Right renal cortex interstitium (tissue), 3 donors: ENCODE measurements at places on chromosomes 12 and 14.

DNA sequence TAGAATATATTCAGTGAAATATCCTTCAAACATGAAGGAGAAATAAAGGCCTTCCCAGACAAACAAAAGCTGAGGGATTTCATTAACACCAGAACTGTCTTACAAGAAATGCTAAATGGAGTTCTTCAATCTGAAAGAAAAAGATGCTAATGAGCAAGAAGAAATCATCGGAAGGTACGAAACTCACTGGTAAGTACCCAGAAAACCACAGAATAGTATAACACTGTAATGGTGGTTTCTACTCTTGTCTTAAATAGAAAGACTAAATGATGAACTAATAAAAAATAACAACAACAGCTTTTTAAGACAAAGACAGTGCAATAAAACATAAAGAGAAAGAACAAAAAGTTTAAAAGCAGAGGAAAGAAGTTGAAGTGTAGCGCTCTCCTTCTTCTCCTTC lies 18.7 kb upstream of the RNF212B start:
- DNase-seq: no peak

DNA sequence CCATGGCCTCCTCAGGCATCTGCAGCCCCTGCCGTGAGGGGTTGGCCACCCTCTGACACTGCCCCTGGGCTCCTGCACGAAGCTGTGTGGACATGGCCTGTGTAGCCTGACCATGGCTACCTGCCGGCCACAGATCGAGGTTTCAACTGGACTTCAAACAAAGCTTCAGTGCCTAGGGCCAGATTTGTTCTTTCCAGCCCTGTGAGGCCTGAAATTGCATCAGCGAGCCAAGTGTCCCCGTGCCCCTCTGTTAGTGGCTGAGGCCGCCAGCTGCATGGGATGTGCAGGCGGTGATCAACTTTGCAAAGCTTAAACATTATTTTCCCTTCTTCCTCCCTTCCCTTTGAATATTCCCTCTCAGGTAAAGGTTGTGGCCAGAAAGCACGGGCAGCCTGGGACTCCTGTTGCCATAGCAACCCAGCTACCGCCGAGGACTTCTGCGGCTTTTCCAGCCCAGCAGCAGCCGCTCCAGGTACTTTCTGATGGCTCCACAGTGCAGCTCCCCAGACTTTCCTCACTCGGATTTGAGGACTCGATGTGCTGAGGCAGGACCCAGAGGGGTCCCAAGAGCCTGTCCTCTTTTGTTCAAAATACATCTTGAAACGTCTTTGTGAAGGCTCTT lies 35.8 kb downstream of the DDX51 start:
- DNase-seq: no peak

GRCh38 chr14:104746934-104747481 lies 5.9 kb upstream of the SIVA1 start:
- no peak for DNase-seq

GRCh38 chr12:14880890-14881453 lies 4.7 kb downstream of the MGP start:
- no peak for DNase-seq

DNA sequence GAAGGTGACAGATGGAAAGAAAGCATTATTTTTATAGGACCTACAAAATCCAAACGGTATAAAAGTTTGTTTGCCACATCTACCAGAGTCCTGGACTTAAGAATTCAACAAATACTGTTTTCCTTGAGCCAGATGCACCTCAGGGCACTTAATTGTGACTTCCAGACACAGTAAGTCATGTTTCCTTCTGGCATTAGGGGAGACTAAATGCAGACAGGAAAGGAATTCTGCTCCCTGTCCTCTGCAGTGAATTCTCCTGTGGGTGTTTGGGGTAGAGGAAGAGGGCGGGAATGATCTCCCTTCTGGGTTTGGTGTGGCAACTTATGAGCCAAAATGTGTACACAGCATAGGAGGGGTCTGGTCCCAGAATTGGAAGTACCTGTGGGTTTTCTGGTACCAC lies 93.9 kb upstream of the ZDHHC17 start:
- DNase-seq: no peak

DNA sequence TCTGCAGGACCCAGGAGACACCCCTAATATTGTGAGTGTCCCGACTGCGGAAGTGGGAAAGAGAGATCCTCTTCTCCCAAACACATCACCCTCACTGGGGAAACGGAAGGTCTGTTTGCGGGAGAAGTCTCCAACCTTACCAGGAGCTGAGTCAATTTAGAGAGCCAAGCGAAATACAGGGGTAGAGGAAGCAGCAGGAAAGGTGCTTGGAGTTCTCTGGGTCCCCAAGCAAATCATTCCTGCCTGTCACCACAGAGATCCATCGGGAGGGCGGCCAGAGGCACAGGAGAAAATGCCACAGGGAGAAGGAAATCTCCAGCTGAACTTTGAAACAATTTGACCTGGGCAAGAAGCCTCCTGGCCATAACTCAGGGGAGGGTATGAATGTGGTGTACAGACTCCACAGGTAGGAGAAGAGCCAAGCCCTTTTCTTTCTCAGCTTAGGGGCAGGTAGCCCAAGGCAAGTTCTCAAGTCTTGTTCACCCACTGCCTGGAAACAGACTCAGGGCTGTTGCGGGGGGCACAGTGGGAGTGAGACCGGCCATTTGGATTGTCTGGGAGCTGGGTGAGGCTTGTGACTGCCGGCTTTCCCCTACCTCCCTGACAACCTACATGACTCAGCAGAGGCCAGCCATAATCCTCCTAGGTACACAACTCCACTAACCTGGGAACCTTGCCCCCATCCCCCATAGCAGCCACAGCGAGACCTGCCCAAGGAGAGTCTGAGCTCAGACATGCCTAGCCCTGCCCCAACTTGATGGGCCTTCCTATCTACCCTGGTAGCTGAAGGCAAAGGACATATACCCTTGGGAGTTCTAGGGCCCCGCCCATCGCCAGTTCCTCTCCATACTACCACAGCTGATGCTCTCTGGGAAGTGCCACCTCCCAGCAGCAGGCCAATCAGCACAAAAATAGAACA lies 211.9 kb upstream of the ARHGAP5 start:
- no peak for DNase-seq

DNA sequence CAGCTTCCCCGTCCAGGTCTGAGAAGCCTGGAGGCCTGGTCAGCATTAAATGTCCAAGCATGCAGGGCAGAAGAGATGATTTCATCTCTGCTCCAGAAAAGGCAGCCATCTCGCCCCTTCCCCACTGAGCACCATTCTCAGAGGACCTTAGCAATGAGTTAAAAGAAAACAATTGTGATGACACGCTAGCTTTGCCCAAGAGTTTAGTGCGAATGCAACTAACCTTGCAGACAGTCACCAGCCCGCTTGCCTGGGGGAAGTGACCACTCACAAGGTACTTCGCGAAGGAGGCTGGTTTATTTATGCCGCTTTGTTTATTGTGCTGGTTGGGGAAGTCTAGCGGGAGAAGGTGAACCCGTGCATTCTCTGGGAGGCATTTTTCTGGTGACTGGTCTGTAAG lies 170.7 kb downstream of the RBM19 start:
- DNase-seq: no peak

DNA sequence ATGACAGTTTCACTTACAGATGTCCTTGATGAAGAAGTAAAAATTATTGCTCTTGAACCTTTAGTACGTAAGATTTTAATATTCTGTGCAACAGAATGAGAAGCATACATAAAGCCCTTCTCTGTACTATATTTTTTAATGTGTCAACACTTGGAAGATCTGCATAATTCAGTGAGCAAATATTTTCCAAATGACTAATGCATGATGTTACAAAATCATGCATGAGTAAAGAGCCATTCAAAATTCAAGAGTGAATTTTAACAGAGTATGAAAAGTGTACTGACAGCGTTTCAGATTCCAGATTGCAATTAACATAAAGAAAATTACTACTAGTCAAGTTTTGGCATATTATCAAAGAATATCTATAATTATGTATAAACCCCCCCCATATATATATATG lies 101.4 kb upstream of the BBS10 start:
- DNase-seq: no peak

GRCh38 chr12:57518920-57519795 lies 1.2 kb downstream of the DDIT3 start:
- DNase-seq: no peak

GRCh38 chr14:105315211-105315721 lies 718 bp downstream of the PACS2 start:
- no peak for DNase-seq

DNA sequence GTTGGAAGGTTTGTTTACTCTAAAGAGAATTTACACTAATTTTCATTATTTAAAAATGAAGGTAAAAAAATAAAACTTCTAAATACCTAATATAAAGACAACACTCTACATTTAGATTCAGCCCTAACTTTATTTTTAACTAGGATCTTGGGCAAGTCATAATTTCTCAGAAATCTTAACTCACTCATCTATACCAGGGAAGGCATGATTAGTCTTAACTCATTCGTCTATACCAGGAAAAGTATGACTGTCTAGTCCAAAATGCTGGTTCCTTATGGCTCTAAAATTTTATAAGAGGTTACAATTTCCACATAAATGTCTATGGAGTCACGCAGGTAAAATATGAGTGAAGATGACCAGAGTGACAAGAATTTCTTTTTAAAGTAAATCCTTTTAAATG lies 52.7 kb upstream of the POC1B start:
- no peak for DNase-seq

DNA sequence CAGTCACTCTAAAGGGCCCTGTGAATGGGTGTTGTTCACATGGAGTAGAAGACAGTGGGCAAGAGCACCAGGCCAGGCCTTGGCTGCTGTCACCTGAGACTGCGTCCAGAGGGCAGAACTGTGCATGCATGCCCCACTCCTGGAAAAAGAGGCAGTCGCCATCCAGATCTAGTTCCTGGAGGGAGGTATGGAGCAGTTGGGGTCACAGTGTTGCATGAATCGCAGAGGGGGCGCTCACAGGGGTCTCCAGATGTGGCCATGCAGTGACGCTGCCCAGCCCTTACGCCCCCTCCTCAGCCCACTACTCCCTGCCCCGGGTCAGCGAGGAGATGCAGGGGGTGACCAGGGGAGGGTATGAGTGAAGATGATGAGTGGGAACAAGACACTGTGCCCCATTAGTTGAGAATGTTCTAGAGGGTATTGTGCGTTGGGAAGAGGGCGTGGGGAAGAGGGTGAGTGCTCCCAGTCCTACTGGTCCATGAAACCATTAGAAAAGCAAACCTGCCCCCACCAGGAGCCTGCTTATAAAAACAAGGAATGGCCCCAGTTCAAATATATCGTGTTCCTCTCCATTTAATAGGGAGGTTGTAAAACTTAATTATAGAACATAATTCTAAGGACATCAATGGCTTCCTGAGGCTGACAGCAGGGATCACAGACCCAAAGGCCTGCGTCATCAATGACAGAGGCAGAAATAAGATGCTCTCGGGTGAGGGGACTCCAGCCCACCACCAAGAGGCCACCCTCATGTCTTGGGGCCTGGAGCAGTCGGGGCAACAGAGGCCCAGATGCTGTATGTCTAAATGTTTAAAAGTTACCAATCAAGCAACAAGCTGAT lies 32.2 kb upstream of the BCL7A start:
- peak; percentile 52 for DNase-seq

DNA sequence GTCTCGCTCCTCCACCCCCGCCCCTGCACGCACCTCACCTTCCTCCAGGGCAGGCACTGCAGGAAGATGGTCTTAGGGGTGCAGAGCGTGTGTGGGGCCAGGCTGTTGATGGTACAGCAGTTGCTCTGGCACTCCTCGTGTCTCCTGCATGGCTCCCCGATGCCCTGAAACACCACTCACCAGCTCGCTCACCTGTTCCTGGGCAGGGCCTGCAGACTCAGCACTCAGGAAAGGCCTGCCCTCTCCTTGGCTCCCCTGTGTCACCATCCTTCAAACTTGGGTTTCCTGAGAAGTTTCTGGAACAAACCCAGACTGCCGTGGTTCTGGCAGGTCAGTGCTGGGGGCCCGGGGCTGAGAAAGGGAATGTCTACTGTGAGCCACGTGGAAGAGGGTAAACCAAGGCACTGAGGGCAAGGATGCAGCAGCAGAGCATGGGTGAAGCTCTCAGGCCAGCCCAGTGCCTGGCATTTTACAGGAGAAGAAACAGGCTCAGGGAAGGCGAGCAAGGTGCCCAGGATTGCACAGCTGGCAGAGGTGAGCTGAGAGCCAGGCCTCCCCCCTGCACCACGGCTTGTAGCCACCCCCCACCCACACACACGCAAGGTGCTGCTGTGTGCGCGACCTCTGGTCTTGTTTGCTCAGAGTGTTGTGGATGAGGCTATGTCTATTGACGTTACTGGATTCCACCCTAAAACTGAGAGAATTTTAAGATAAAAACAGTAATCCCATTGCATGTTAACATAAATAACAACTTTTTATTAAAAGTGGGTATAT lies 5.5 kb downstream of the LRCOL1 start:
- no peak for DNase-seq

GRCh38 chr12:56593909-56594621 lies 36.1 kb downstream of the BAZ2A start:
- peak; percentile 53 for DNase-seq

DNA sequence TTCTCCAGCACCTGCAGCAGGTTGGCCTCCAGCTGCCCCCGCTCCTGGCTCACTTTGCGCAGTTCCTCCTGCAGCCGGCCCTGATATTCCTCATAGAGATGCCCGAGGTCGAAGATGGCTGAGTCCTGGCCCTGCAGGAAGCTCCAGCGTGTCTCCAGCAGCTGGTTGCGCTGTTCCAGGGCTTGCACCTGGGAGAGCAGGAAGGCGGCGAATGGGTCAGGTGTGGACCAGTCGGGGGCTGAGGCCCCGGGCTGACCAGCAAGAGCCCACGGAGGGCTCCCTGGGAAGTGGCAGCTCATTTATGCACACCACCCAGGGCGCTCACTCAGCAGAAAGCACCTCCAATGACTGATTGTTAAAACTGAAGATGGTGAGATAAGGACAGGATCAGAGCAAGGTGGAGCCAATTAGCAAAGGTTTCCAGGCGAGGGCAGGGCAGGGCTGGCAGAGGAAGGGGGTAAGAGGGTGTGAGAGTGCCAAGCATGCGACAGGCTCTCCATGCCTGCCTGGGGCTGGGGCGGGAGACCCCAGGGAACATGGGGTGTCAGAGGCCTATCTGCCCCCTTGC lies 6.3 kb downstream of the KRT80 start:
- no peak for DNase-seq

DNA sequence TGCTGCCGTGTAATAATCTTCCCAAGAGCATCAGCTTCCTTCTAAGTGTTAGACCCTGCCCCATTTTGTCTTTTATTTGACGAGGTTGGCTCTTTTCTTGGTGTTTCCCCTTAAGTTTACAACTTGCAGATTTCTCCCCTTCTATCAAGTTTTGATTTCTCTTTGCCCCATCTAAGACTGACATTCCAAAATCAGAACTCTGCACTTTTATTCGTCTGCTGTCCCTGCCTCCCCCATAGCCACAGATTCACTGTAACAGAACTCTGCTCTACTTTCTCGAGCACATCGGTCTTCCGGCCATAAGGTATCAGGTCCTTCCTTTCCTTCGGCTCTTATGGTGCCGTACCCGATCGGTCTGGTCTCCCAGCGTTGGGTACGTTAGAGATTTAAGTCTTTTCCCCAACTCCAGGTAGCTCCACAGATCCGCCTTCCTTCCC lies 563 bp downstream of the DCP1B start:
- DNase-seq: peak; percentile 16

- no peak for DNase-seq
These were observed 65.7 kb downstream of the TTC9 start for GRCh38 chr14:70707138-70708038.

GRCh38 chr14:101588990-101589389 lies 27.7 kb downstream of the DIO3 start:
- no peak for DNase-seq
